ENCODE measurements at places on chromosomes 12 and 14.

DNA sequence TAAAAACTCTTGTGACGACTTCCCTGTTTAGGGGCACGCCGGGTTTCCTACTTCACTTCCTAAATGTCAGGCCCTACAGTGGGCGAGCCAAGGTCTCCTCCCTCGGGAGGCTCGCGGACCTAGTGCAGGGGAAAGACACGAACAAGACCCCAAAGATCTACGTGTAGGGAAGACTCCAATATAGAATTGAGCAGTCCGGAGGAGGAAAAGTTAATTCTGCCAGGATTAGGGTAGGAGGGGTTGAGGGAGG is 564 bp downstream of the ATXN3 start:
- peak; percentile 80 for DNase-seq

DNA sequence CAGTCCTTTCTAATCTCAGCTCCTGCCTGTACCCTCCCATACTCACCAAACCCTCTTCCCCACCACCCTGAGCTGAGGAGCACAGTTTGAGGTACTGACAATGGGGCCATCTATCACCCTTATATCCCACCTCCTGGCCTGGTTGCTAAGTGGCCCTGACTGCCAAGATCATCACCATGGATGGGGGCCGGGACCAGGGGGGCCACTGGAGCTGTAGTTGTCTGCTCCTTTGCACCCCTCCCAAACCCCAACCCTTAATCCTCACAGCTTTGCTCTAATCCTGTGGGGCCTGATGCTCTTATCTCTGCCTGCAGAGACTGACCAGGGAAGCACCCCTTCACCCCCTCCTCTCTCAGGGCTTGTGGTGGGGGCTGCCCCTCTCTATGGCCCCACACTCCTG is 395 bp upstream of the GNB3 start:
- no peak for DNase-seq

DNA sequence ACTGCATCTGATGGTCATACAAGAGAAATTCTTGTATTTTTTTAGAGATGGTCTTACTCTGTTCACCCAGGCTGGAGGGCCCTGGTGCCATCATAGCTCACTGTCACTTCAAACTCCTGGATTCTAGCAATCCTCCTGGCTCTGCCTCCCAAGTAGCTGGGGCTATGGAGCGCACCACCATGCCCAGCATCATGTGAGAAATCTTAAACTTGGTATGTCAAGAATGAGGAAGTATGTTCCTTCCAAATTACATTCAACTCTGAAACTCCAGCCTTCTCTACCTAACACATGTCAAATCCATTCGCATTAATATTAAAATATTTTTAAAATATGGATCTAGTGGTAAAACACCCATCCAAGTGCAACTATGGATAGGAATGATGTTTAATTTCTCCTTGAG is 27.5 kb upstream of the CDKN3 start:
- DNase-seq: no peak

- DNase-seq: no peak
Measured at GRCh38 chr14:93090826-93091555, 24.7 kb downstream of the ITPK1 start.

- DNase-seq: no peak
Measured at GRCh38 chr12:29149691-29150281, 708 bp downstream of the FAR2 start.

DNA sequence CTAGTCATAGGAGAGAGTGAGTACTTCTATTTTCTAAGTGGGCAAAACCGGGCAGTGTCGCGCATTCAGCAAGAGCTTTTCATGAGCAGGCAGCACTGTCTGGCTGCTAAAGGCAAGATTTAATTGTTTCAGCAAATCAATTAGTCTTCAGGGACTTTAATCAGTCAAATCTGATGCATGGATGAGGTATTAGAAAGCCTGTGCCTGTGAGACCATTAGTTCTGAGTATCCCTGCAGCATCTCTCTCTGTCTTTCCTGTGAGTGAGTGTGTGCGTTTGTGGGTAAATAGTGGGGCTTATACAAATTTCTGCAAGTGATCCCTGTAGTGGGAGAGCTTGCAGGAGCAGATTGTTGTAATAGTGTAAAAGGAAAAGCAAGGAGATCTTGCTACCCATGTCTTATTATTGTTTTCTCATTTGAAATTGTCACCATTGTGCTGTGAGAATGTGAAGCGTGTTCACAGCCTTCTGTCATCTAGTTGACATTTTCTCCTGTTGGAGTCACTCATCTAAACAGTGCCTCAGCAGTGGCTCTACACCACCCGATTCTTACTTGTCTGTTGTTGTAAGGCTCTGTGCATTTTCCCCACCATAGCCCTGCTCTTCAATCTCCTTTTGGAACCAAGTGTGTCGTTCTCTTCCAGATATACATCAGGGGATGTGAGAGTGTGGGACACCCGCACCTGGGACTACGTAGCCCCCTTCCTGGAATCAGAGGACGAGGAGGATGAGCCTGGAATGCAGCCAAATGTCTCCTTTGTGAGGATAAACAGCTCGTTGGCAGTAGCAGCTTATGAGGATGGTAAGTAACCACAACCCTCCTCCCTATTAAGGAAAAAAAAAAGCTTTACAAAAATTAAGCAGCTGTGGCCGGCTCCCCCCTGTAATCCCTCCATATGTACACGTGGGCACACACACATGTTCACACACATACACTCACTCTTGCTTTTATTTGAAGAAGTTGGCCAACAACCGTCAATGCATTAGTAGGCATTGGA is 53.6 kb downstream of the FBXW8 start:
- no peak for DNase-seq

GRCh38 chr14:76088771-76089571 is 62.8 kb upstream of the GPATCH2L start:
- no peak for DNase-seq

DNA sequence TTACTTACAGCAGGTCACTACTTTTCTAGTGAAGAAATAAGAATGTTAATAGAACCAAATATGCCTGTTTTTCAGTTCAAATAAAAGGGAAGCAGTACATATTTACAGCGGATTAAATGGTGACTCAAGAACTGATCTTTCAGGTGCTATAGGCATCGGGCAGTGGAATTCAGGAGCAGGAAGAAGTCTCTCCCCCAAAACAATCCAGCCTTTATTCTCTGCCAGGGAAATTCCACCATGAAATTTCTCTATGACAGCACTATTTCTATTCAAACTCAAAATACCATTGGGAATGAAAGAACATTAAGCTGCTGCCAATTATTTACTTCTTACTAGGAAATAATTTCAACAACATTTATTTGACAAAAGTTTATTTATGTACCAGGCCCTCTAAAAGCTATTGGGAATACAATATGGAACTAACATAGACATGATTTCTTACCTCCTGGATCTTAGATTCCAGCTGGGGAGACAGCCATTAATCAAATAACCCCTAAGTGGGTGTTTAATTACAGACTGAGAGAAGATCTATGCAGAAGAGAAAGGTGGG is 60.3 kb upstream of the KRR1 start:
- no peak for DNase-seq

DNA sequence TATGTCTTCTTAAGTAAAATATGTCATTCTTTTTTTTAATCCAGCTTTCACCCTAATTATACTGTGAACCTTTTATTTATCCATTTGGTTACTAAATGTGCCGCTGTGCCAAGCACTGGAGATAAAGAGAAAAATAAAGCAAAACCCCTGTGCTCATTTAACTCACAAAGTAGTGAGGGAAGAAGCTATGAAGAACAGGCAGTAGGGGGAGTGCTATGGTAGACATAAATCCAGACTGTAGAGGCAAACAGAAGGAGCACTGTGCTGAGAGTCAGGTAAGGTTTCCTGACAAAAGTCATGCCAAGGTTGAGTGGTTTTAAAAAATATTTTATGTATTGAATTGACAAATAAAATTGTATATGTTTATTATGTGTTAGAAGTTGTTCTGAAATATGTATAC is 188.5 kb upstream of the SYT10 start:
- DNase-seq: no peak

- no peak for DNase-seq
Measured at GRCh38 chr12:32418903-32419519, 19.7 kb downstream of the FGD4 start.

DNA sequence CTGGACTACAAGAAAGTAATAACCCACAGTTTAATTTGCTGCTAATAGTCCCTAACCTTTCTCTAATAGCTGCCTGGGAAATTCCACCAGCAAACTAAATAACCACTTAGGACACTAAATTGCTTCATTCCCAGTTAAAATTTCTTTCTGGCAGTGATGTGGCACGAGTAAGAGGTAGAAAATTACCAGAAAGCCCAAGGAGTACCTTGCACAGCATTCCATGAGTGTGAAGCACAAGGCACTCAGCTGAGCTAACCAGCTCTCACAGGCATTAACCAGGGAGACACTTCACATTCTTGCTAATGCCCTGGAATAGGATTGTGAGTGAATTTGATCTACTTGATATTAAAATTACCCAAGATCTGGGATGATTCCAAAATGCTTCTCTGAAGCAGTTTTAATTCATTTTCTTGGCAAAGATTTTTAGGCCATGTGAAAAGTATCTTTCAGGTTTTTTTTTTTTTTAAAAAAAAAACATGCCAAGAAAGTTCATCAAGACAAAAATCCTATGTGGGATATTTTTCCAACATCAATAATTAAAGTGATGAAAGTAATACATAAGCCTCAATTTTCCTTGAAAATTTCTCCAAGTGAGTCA is 29.5 kb downstream of the TSPAN8 start:
- DNase-seq: no peak

- no peak for DNase-seq
Measured at GRCh38 chr12:21939435-21939834, 1.8 kb downstream of the ABCC9 start.

DNA sequence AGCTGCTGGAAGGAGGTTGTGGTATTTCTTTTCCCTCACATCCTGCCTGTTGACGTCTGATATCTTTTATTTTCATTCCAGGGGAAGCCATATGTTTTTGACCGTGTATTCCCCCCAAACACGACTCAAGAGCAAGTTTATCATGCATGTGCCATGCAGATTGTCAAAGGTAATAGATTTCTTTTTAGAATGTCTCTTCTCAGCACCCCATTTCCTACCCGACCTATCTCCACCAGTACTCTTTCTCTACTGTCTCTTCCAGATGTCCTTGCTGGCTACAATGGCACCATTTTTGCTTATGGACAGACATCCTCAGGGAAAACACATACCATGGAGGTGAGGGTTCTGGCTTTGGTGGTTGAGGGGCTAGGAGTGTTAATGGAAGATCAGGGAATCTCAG is 13.5 kb downstream of the KIF5A start:
- DNase-seq: no peak

GRCh38 chr14:26594756-26595545 is 2.9 kb downstream of the NOVA1 start:
- DNase-seq: no peak

GRCh38 chr14:36655571-36655962 is 6.1 kb upstream of the PAX9 start:
- no peak for DNase-seq

DNA sequence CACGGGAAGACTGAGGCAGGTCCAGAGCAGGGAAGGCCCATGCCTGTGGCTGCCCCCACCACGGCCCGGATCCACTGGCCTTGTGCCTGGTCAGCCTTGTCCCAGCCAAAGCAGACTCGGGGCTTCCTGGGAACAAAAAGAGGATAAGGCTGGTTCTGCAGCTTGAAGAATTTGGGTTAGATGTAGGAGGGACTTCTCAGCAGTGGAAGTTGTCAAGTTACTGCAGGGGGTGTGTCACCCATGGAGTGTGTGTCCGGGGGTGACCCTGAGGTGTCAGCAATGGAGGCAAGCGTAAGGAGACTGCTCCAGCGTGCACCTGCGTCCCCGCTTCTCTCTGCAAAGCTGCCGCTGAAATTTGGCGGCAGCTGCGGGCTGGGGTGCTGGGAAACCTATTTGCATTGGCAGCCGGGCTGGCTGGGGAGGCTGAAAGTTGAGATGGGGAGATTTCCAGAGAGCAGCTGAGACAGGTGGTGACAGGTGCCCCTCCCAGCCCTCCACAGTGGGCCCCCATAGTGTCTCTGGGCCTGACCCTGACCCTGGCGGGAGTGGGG is 12.5 kb upstream of the TNFAIP2 start:
- no peak for DNase-seq

DNA sequence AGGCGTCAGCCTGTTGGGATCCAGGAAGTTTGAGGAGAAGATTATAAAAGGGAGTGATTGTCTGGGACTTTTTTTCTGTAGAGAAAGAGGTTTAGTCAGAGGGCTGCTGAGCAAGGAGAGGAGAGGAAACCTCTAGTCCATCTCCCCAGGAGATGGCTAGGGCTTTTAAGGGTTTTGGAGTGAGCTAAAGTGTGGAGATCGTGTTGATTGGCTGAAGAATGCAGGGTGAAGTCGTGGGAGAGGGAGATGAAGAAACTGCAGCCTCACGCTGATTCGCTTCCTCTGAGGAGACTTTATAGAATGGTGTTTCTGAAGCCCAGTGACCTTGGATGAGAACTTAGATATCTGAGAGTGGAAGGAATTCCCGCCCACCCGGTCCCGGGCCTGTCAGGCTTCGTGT is 193.7 kb upstream of the PWP1 start:
- no peak for DNase-seq

GRCh38 chr14:68027276-68027675 is 207.7 kb downstream of the RAD51B start:
- DNase-seq: no peak

DNA sequence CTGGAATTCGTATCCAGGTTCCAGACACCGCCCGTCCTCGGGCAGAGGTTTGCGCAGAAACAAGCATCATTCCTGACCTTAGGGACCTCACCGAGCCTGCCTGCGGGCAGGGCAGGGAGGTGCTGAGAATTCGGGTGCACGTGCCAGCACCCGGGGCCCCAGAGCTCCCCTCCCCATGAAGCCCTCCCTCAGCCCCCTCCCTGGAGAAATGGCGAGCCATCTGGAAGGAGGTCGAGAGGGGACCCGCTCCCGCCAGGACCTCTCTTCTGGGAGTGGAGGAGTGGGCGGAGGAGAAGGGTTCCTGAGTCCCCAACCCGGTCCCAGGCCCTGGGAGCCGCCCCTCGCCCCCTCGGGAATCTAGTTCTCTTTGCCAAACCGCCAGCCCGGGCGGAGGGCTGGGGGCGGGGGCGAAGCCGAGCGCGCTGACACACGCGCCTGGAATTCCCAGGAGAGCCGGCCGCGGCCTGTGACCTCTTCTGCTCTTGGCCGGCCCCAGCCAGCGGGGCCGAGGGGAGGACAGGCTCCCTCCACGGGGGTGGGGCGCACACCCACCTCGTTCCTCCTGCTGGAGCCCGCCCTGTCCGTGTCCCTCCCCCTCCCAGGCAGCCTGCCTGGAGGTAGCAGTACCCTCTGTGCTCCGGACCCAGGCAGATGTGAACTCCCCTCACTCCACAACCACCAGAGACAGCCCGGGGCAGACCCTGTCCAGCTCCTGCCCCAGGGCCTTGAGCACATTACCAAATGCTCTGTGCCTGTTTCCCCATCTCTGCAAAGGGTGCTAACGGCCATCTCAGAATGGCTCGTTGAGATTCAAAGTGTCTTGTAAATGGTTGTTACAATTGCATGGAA is 23.0 kb upstream of the GPR132 start:
- peak; percentile 83 for DNase-seq

DNA sequence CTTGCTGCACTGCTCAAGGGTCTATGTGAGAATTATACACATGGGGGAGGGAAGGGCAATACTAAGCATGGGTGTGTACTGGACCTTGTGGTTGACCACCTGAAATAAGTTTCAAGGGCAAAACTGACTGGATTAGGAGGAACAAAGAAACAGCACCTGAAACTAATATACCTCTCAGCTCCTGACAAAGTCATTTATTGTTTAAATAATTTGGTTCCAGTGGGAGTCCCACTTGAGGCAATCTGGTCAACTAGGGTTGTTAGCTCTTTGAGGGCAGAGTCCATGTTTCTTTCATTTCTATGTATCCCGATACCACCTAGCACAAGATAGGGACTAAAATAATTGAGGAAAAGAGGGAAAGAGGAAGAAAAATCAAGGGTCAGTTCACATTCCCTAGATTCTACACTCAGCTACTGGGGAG is 45.5 kb downstream of the STXBP6 start:
- DNase-seq: no peak

GRCh38 chr12:106035421-106035820 is 103.3 kb downstream of the NUAK1 start:
- no peak for DNase-seq

Measured in coronary artery (tissue), 2 donors.